Caudate nucleus (tissue), 63 donors: ENCODE measurements at places on chromosomes 6 and 20.

GRCh38 chr6:46015119-46015968, at the start of gene CLIC5:
TSS of gene CLIC5 (minus strand) at chr6:46015860. CDS start at chr6:46015542, 318 bp downstream.
- no peak for DNase-seq

DNA sequence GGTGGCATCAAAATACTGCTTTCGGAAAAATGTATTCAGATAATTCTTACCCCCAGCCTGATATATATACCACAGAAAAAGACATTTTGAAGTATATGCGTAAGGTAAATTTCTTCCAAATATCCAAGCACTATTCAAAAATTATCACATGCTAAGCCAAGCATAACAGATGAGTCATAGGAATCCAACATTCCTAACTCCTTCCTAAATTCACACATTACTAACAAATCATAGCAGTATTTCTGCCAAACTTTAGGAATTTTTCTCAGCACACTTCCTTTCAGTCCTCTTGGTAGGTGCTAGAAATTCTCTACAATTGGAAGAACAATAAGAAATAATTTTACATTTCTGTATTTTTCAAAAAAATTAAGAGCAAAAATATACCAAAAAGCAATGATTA, 417.5 kb downstream of the EYS start:
- DNase-seq, result no peak

GRCh38 chr6:107644513-107644912, 154.6 kb downstream of the SOBP start:
- no peak for DNase-seq

DNA sequence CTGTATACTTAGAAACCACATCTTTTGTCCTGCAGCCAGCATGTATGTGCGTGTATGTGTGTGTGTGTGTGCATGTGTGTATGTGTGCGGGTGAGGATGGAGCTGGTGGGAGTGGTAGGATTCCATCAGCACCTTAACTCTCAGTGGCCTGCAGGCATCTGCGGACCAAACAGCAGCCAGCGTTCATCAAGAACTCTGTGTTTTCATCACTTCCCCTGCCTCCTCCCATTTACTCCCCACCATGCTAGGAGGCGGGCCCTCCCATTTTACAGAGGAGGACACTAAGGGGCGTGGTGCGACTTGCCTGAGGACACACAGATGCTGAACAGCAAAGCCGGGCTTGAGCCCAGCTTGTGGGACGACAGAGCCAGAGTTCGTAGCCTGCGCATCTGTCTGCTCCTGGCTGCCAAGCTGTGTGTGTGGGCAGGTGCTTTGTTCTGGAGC, 8.9 kb downstream of the VSTM2L start:
- no peak for DNase-seq

GRCh38 chr20:62599216-62600110, 42.8 kb upstream of the SLCO4A1 start:
- no peak for DNase-seq

- DNase-seq, result no peak
Observed at GRCh38 chr6:143878272-143878760, 14.0 kb downstream of the ZC2HC1B start.

DNA sequence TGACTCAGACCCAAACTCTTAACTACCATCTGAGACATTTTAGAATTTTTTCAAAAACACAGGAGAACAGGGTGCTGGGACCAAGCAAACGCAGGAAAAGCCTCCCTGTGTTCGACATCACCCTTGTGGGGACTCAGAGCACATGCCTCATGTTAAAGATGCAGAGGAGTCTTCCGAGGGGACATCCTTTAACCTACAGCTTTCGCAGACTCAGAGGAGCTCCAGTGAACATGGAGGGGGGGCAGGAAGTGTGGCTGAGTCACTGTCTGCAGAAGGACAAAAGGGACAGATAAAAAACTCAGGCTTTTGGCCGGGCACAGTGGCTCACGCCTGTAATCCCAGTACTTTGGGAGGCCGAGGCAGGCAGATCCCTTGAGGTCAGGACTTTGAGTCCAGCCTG, 15.1 kb downstream of the BMP7 start:
- no peak for DNase-seq

GRCh38 chr6:107691062-107691751, 132.9 kb downstream of the SCML4 start:
- DNase-seq, result no peak

GRCh38 chr20:6083926-6084325, 30.1 kb upstream of the LRRN4 start:
- DNase-seq, result no peak
